ENCODE measurements at places on chromosomes 13 and 19.

- DNase-seq, result no peak
Measured at GRCh38 chr13:99751517-99752199, 219.9 kb downstream of the ZIC5 start.

GRCh38 chr13:40652588-40652940 is 13.9 kb downstream of the FOXO1 start:
- DNase-seq, result no peak

GRCh38 chr13:45529758-45530157 is 65.0 kb downstream of the COG3 start:
- DNase-seq, result no peak

GRCh38 chr19:49812452-49812996 is 568 bp downstream of the FUZ start:
- DNase-seq, result no peak

- DNase-seq, result no peak
Measured at GRCh38 chr19:50722201-50723013, 757 bp upstream of the CLEC11A start.

GRCh38 chr13:51549050-51549449 is 35.2 kb upstream of the WDFY2 start:
- DNase-seq, result no peak

GRCh38 chr19:18373892-18374629 is 11.9 kb upstream of the GDF15 start:
- DNase-seq, result peak; percentile 24

GRCh38 chr19:52961981-52962380 is 700 bp downstream of the ZNF816 start:
- DNase-seq, result no peak

DNA sequence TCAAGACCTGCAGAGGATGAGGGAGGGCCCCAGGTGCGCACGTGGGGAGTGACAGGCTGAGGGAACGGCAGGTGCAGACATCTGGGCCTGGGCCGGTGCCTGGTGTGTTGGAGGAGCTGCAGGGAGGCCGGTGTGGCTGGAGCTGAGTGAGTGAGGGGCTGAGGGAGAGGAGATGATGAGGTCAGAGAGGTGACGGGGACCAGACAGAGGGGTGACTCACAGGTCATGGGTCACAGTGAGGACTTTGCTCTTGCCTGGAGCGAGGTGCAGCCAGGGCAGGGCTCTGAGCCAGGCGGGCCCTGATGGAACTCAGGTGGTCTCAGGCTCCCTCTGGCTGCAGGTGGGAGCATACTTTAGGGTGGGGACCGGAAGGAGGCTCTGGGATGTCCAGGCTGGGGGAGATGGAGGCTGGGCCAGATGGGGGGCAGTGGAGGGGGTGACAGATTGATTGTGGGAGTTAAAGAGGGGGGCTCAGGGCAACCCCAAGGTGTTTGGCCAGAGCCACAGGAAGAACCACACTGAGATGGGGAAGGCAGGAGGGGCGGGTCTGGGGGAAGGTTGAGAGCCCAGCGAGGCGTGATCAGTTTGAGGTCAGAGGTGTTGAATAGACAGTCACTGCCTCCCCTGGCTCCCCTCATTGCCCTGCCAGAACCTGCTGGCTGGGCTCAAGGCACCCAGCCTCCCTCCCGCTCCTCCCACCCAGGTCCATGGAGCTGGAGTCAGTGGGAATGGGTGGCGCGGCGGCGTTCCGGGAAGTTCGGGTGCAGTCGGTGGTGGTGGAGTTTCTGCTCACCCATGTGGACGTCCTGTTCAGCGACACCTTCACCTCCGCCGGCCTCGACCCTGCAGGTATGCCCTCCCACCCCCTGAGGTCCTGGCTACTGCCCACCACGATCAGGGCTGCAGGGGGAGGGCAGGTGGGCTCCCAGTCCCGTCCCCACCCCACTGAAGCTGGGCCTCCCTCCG is 8.4 kb downstream of the ARHGAP33 start:
- DNase-seq, result no peak

GRCh38 chr19:6015841-6016545 is 38.1 kb upstream of the RANBP3 start:
- DNase-seq, result no peak

DNA sequence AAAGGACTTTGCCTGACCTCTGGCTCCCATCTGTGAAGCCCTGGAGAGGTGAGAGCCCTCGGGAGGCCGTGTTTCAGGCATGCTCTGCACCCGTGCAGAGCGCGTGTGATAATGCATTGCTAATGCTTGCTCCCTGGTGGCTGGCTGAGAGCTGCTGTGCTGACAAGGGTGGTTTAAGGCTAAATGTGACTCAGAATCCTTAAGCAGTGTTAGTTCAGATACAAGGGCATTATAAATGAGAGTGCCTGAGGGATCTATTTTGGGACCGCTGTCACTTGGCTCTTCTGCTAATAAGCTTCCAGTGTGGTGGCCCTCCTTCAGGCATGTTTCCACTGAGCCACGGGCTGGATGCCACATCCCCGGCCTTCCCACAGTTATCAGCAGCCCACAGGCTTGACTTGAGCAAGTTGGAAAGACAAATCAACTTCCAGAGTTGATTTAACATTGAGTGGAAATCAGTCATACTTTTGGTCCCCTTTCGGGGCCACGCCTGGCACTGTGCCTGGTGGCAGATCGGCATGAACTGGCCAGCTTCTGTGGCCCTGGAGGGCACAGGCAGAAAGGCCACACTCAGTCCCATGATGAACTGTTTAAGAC is 17.0 kb downstream of the ALOX5AP start:
- DNase-seq, result peak; percentile 68

- no peak for DNase-seq
Measured at GRCh38 chr19:13983213-13983889, 22.8 kb downstream of the RFX1 start.

DNA sequence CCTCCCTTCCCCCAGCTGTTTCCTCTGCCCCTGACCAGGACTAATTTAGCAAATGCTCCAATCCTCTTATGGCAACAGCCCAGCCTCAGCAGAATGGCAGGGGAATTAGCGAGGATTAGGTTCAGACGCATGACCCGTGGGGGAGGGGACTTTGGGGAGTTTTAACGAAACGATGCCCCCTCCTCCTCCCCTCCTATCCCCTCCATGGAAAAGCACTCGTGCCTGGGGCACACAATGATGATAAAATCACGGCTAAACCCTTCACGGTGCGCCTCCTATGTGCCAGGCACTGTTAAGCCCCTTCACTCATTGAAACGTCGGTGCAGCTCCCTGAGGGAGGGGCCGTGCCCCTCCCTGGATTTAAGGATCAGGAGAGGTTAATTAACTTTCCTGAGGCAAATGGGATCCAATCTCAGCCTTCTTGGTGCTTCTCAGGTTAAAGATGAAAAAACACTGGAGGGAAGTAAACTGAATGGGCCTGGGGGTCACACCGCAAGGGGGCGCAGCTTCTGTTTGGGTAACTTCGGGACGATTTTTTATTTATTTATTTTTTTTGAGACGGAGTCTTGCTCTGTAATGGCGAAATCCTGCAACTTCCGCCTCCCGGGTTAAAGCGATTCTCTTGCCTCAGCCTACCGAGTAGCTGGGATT is 10.1 kb upstream of the TPRX2 start:
- DNase-seq, result no peak
